ENCODE measurements at places on chromosomes 7 and 10.

DNA sequence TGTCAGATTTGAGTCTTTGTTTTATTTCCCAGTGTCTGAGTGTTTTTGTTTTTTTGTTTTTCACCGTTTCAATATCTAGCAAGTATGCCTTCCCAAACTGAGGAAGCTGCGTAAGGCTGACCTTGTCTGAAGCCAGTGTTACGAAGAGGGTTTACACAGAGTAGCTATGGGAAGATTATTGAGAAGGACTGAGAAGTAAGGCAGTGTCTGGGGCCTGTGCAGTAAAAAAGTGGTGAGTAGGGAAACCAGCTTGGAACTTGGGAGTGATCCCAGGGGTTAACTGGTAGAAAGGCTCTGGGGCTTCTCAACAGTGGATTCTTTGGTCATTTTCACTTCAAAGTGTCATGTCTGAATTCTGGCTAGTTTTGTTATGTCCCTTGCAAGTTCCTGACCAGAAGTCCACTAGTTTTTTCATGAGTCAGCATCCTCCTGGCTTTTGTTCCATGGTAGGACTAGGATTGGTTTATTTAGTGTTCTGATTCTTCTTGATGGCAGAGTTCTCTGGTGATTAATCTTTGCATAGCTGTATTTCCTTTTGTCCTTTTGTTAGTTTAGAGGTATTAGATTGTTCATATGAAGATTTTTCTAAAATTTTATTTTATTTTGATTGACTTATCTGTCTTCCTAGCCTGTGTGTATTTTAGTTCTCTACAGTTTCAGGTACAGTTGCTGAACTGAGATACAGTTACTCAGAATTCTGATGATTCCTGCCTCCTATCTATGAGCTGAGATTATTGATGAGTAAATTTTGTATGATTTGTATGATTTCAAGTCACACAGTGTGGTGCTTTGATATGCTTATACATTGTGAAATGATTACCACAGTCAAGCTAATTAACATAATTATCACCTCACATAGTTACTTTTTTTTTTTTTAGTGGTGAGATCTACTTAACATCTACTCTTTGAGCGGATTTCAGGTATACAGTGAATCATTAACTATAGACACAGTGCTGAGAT lies 19.0 kb downstream of the GARS1 start:
- DNase-seq = no peak

- DNase-seq = no peak
Observed at GRCh38 chr10:92719991-92720830, 30.5 kb downstream of the HHEX start.

DNA sequence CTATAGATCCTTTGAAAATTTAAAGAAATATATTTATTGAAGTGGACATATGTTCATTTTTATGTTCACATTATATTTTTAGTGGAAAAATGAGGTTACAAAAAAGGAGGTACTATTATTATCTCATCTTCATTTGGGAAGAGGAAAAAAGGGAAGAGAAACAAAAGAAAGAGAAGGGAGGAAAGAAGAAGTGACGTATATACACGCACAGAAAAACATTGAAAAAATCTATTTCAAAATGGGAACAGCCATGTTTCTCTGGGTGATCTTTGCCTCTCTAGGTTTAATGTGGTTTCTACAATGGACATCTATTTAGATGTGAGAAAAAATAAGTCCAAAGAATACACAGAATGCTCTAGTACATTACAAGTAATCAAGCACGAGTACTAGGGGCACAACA lies 14.8 kb downstream of the ANK3 start:
- DNase-seq = no peak

DNA sequence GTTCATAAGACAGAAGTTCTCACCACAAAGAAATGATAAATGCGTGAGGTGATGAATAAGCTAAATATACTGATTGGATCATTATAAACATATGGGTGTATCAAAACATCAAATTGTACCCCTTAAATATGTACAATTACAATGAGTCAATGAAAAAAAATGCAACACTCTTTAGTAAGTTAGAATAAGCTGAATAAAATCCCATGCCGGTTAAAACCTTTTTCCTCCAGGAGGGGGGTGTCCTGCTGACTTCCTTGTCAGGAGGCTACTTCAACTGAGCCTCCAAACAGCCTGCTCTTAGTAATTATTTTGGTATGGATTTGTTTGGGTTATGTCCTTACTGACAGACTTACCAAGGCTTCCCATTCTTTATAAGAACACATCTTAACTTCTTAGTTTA lies 649.1 kb downstream of the INHBA start:
- DNase-seq = no peak

DNA sequence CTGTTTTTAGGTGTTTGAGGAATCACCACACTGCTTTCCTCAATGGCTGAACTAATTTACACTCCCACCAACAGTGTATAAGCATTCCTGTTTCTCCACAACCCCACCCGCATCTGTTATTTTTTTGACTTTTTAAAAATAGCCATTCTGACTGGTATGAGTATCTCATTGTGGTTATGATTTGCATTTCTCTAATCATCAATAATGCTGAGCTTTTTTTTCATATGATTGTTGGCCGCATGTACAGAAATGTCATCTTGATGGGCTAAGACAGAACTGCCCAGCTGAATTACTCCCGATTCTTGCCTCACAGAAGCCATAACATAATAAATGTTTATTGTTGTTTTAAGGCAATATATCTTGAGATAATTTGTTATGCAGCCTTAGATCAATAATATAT lies 93.1 kb upstream of the DKK1 start:
- DNase-seq = no peak

GRCh38 chr7:156966387-156966786 lies 16.9 kb downstream of the NOM1 start:
- no peak for DNase-seq

DNA sequence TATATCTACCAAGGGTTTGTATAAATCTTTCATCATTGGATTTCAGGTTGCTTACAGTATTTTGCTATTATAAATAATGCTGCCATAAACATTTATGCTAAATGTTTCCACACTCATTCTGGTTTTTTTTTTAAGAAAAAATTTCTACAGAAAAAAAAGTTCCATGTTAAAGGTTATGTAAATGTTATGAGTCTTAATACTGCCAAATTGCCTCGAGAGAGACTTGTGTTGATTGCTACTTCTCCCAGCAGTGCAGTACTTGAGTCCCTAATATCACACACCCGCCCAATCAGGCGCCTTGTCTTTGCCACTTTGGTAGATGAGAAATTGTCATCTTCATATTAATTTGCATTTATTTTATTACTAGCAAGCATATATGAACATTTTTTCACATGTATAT lies 96.7 kb upstream of the TMEM26 start:
- DNase-seq = no peak

- no peak for DNase-seq
Observed at GRCh38 chr7:44184206-44184872, 4.9 kb downstream of the GCK start.

GRCh38 chr10:2342206-2342605 lies 604.9 kb upstream of the ADARB2 start:
- DNase-seq = no peak

GRCh38 chr7:111045449-111045848 lies 45.5 kb upstream of the LRRN3 start:
- DNase-seq = no peak

GRCh38 chr10:97584060-97584797 lies at the start of gene HOGA1:
TSS of gene HOGA1 (plus strand) at chr10:97584389. CDS start at chr10:97584704, 315 bp downstream.
- no peak for DNase-seq

DNA sequence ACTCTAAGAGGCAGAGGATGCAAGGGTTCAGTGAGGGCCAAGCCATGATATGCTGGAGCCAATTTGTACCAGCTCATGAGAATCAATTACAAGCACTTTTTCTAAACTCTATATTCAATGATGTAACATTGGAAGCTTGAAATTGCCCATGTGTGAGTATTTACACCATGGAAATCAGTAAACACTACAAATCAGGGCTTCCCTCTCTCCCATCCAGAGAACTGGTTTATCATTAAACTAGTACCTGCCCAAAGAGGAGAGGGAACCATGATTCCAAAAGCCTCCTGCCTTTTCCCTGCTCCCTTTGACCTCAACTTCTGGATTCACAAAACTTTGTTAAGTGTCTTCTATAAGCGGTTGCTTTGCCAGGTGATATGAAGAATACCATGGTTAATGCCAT lies 52.5 kb upstream of the BICC1 start:
- no peak for DNase-seq

- no peak for DNase-seq
Observed at GRCh38 chr10:102677331-102678067, 33.2 kb downstream of the TRIM8 start.

DNA sequence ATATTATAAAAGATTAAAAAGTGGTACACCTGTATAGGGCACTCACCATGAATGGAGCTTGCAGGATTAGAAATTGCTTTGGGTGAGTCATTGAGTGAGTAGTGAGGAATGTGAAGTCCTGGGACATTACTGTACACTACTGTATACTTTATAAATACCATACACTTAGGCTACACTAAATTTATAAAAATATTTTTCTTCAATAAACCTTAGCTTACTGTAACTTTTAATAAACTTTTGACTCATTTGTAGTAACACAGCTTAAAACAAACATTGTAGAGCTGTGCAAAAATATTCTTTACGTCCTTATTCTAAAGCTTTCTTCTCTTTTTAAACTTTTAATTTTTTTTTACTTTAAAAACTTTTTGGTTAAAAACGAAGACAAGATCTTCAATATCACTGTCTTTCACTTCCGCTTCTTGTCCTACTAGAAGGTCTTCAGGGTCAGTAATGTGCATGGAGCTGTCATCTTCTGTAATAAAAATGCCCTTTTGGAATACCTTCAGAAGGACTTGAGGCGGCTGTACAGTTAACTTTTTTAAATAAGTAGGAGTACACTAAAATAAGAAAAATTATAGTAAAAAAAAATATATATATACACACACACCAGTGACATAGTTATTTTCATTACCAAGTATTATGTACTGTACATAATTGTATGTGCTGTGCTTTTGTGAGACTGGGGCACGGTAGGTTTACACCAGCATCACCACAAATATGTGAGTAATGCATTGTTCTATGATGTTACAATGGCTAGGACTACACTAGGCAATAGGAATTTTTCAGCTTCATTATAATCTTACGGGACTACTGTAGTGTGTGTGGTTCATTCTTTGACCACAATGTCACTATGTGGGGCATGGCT lies 3.5 kb downstream of the STK31 start:
- DNase-seq = no peak

DNA sequence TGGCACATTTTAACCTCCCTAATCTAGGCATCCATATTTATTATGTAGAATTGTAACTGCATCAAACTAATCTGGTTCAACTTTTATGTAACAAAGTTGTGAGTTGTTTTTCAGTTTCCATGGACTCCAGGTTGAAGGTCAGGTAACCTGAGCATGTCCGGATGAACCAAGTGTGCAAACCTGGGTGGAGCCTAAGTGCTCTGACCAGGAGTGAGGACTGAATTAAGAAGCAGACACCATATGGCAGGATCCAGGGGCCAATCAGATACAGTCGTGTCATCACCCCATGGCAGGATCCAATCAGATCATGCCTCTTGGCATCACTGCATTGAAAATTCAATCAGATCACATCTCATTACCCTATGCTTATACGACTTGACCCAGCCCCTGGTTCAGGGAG lies 41.2 kb upstream of the PHYHIPL start:
- no peak for DNase-seq

DNA sequence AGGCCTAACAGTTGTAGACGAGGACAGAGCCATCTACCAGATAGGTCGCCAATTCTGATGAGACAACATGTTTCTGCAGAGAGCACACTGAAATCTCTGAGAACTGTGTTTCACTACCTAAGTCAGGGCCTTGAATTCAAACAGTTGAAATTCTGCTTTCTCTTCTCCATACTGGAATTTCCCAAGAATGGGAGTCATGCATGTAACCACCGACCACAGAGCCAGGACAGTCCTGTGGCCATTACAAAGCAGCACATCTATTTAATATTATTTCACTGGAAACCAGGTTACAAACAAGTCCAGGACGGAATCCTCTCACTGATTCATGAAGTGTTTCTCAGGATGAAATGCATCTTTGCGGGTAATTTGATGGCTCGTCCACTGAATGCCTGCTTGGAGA lies 62.0 kb upstream of the ST8SIA6 start:
- no peak for DNase-seq

DNA sequence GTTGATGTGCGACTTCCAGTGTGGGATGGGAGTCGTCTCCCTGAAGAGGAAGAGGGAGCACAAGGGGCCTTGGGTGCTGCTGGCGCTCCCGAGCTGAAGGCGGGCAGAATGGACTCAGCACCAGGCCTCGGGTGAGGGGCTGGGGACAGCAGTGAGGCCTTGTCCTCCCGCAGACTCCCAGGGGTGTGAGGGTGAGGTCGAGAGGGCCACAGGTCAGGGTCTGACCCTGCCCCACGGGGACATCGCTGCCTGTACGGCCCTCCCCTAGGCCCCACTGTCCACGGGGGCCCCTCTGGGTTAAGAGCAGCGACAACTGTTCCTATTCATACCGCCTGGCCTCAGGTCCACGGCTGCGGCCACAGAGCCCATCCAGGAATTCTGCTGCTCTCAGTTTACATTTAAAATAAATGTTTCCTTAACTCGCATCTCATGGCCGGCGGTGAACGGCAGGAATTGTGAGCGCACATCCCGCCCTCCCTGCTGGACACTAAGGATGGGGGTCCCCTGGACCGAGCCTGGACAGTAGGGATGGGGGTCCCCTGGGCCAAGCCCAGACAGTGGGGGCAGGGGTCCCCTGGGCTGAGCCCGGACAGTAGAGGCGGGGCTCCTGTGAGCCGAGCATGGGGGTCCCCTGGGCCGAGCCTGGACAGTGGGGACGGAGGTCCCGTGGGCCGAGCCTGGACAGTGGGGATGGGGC lies 61.7 kb downstream of the PDGFA start:
- no peak for DNase-seq

GRCh38 chr7:108265007-108265406 lies 134.8 kb upstream of the LAMB4 start:
- no peak for DNase-seq

GRCh38 chr10:82464966-82465365 lies 590.0 kb downstream of the NRG3 start:
- DNase-seq = no peak

GRCh38 chr7:92731335-92732063 lies 104.9 kb downstream of the CDK6 start:
- no peak for DNase-seq

GRCh38 chr7:121369462-121369861 lies 26.6 kb downstream of the FAM3C start:
- no peak for DNase-seq

GRCh38 chr10:77626266-77626935 lies 11.2 kb downstream of the KCNMA1 start:
- DNase-seq = no peak

GRCh38 chr10:110811791-110812581 lies 59.7 kb upstream of the PDCD4 start:
- no peak for DNase-seq

DNA sequence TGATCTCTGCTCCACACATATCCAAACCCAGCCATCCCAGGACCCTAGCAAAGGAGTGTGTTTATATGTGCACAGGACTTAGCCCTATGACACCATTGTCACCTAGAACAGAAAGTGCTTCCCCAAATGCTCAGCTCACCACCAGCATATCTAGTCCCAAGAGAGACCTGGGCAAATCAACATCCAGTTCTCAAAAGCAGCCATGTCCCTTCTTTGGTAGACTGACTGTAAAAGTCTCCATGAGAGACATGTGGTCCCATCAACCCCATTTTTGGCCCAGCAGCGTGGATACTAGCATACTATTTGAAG lies 20.9 kb upstream of the ARHGAP22 start:
- DNase-seq = no peak

- no peak for DNase-seq
Observed at GRCh38 chr7:51180092-51180491, 136.5 kb downstream of the COBL start.

- DNase-seq = no peak
Observed at GRCh38 chr10:32199714-32200394, 143.6 kb upstream of the KIF5B start.
